ENCODE measurements at places on chromosomes 1 and 21.

DNA sequence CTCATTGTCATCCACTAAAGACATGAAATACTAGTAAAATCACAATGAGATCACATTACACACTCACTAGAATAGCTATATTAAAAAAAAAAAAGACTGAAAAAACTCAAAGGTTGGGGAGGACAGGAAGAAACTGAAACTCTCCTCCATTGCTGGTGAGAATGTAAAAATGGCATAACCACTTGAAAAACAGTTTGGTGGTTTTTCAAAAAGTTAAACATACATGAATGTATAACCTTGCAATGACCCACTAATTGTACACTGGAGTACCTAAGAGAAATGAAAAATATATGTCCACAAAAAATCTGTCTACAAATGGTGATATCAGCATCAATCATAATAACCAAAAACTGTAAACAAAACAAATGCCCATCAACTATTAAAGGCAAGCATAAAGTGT is 44.0 kb downstream of the NRIP1 start:
- DNase-seq, result no peak

DNA sequence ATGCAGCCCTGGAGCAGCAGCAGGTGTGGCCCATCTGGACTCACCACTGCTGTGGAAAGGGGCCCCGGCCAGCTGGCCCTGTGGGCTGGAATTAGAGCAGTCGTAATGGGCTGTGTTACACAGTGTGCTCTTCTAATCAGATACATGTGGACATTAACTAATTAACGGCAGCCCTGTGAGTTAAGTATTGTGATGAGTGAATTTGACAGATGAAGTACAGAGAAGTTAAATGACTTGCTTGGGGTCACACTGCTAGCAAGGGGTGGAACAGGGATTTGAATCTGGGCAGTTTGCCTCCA is 58.6 kb downstream of the MDM4 start:
- no peak for DNase-seq

DNA sequence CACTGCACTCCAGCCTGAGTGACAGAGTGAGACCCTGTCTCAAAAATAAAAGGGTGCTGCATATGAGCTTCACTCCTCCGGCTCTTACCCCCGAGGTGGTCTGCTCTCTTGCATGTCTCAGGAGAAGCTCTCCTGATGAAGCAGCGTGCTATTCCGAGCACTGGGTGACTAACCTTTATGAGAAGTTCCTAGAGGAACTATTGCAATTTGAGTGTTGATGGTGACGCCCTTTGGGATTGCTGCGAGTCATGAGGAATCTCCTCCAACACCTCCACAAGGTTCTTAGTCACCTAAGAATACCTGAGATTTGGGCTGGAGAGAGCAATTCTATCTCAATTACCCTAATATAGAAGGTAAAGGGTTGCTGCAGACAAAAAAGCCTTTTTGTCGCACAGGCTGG is 40.8 kb upstream of the TINAGL1 start:
- DNase-seq, result no peak

- no peak for DNase-seq
These were observed 899 bp upstream of the SLFNL1 start for GRCh38 chr1:41022424-41022823.

DNA sequence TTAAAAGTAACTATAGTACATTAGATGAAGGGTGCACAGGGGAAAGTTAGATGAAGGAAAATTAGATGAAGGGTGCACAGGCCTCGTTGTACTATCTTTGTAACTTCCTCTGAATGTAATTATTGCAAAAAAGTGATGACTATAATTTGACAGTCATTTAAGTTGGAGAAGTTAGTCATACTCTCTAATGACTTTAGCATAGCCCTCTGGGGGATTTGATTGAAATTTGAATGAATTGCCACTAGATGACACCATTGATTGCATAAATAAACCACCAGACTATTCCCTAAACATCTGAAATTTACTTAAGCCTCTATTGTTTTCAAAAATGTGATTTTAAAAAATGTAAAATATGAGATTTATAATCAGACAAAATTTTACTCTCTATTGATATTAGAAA is 102.6 kb downstream of the TPR start:
- DNase-seq, result no peak

- no peak for DNase-seq
These were observed 486.6 kb downstream of the SETD4 start for GRCh38 chr21:35573472-35574374.

DNA sequence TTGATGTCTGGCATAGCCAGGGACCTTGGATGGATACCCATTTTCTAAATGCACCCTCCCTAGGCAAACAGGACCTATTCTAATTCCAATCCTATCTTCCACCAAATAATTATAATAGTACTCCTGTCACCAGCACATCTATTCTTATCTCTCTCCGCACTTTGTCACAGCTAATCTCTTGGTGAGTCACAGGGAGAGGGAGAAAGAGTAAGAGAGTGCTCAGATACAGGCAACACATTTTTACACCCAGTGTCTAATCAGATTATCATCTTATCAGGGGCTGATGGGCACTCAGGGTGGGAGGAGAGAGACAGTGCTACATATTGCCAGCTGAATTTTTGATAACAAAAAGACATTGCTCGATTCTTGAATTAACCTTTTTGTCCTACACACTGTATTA is 275.0 kb upstream of the BEND5 start:
- DNase-seq, result no peak

- DNase-seq, result no peak
These were observed 510.8 kb upstream of the B3GALT2 start for GRCh38 chr1:193697115-193697762.

GRCh38 chr1:145891587-145892485 is 6.2 kb upstream of the ANKRD35 start:
- DNase-seq, result peak; percentile 95

GRCh38 chr1:179807691-179808485 is 64.8 kb downstream of the FAM163A start:
- DNase-seq, result no peak

DNA sequence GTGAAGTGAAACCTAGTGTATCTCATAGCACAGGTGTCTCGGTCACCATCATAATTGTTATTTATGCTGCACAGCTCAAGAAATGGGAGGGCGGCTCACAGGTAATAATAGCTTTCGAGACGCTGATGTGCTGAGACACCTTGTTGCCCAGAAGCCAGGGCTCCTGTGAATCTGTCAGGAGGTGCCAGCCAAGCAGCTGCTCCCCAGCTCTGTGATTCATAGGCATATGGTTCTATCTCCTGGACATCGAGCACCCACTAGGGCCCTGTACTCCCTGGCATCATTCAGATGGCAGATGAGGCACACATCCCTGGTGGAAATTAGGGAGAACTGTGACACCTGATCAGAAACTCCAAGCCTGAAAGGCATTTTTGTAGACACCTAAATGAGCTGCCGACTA is 53.5 kb downstream of the SYT6 start:
- no peak for DNase-seq

- DNase-seq, result no peak
These were observed 15.4 kb downstream of the TIE1 start for GRCh38 chr1:43315963-43316737.

DNA sequence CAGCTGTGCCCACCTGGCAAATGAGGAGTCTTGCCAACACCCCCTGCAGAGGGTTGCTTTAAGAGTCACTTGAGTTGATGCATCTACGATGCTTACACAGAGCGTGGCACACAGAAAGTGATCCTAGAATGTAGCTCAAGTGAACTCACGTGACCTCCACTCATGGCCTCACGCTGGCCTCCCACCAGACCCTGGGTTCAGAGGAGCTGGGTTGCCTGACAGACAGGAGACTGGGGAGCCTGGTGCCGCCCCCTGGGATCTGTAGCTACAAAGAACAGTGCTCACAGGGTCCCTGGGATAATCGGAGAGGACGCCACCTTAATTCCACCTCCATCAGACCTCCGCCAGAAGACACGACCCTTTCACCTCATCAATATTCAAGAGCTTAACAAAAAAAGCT is 81.4 kb upstream of the CASZ1 start:
- DNase-seq, result no peak

GRCh38 chr1:153431928-153432327 is 15.6 kb downstream of the S100A7A start:
- no peak for DNase-seq

DNA sequence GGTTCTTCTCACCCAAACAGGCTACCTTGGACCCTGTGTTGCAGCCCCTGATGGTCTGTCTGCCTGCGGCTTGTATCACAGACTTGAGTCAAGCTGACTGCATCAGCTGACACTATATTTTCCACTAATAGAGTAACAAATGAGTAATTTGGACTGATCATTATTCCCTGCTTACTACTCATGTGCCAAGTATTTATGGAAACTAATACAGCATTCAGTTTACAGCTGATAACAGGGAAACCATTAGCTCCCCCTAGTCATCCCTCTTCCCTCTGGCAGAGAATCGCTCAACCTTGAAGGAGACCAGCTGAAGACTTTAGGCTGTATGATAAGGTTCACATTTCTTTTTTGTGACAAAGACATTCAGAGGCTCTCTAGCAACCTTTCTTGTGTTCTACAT is 116.6 kb upstream of the SYT6 start:
- no peak for DNase-seq

- no peak for DNase-seq
These were observed 25.3 kb downstream of the YARS1 start for GRCh38 chr1:32791881-32792280.

- DNase-seq, result peak; percentile 28
These were observed 34.9 kb upstream of the SCYL3 start for GRCh38 chr1:169928438-169929209.

GRCh38 chr1:204377800-204378668 is 18.3 kb upstream of the PLEKHA6 start:
- DNase-seq, result no peak

DNA sequence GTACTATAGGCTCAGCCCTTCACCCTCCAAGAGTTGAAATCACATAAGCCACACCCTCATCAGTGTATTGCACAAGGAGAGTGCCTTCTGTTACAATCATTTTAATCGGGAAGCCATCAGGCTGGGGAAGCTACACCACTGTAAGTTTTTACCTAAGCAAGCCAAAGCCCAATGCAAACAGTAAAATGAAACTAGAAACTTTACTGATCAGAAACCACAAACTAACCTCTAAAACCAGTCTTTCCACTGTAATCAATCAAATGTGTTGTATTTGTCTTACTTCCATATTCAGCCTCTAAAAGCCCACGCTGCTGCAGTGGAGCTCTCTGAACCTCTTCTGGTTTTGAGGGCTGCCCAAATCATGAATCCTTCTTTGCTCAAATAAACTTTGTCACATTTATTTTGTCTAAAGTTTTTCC is 26.2 kb downstream of the CAPN8 start:
- no peak for DNase-seq

DNA sequence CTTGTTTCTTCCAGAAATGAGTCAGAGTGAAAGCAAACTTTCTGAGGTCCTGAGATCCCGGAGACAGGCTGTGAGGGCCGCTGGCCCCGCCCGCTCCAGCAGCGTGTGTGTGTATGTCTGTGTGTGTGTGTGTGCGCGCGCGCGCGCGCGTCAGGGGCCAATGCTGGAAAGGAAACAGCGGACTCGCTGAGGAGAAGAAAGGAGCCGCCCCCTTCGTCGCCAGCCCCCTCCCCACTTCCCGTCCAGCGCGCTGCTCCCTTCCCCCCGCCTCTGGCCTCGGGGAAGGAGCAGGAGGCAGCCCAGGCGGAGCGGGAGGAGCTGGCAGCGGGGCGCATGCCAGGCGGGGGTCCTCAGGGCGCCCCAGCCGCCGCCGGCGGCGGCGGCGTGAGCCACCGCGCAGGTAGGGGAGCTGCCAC is at the start of gene DISC1:
Gene DISC1, plus strand, starts transcription at position 256 of the 416 bp plus-strand sequence. Its CDS starts 78 bp downstream, at position 334.
- peak; percentile 65 for DNase-seq

- DNase-seq, result no peak
These were observed 10.5 kb upstream of the CTNNBIP1 start for GRCh38 chr1:9920606-9921005.

DNA sequence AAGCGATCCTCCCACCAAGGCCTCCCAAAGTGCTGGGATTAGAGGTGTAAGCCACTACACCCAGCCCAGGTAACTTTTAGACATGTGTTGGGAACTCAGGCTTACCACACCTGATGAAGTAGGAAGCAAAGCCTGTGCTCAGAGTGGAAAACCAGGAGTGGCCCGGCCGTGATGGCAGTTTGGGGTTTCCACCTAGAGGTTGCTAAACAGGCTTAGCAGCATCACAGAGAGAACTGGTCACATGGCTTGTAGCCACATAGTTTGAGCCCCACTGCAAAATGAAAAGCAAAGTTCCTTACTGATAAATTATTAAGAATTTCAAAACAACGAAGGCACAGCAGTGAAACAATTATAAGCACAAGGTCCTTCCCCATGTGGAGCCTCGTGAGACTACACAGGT is 142.6 kb upstream of the CXADR start:
- no peak for DNase-seq

- DNase-seq, result no peak
These were observed 1.2 kb downstream of the SH3BGR start for GRCh38 chr21:39452970-39453342.

- DNase-seq, result no peak
These were observed 9.5 kb downstream of the TFF3 start for GRCh38 chr21:42305707-42306147.

- no peak for DNase-seq
These were observed 115.0 kb downstream of the FCRL5 start for GRCh38 chr1:157437296-157437695.

DNA sequence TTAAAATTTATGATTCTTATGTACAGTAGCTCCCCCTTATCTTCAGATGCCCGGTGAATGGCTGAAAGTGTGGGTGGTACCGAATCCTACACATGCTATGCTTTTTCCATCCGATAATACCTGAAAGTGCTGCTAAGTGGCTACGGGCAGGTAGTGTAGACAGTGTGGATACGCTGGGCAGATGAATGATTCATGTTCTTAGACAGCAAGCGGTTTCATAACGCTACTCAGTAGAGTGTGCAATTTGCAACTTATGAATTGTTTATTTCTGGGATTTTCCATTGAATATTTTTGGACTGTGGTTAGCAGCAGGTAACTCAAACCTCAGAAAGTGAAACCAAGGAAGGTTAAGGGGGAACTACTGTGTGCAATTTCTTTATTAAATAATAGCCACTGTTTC is 7.5 kb downstream of the PCP4 start:
- DNase-seq, result no peak

DNA sequence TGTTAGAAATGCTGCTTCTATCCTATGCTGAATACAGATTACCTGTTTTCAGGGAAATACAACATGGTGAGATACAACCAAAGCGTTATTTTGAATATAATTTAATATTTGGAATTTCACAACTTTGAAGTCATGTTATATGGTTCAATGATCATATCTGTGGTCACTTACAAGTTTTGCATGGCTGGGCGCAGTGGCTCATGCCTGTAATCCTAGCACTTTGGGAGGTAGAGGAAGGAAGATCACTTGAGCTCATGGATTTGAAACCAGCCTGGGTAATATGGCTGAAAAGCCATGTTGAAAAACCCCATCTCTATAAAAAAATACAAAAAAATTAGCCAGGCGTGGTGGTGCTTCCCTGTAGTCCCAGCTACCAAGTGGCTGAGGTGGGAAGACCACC is 57.9 kb downstream of the DOP1B start:
- no peak for DNase-seq

DNA sequence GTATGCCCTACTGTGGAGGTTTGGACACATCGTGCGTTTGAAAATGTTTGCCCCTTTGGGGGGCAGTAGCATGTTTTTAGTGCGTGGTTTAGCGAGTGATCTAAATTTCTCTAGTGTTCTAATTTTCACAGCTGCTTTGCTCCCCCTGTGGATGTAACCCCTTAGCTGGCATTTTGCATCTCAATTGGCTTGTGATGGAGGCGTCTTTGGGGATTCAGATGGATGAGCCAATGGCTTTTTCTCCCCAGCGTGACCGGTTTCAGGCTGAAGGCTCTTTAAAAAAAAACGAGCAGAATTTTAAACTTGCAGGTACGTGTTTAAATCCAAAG is 836 bp downstream of the CDC7 start:
- no peak for DNase-seq

GRCh38 chr1:234875953-234876855 is 252.4 kb downstream of the TOMM20 start:
- peak; percentile 57 for DNase-seq

- no peak for DNase-seq
These were observed 1.2 kb downstream of the KRTAP10-4 start for GRCh38 chr21:44574457-44575306.

Data from AG09319 (cell line).